DMS153 (cell line): ENCODE measurements at places on chromosomes 3 and 15.
A peak's percentile ranks its signal among the peaks of the same experiment; 100 is the strongest.

- DNase-seq: no peak
Observed at GRCh38 chr3:71865727-71866126, 80.8 kb upstream of the PROK2 start.

- DNase-seq: no peak
Observed at GRCh38 chr3:75101329-75102147, 487.1 kb upstream of the CNTN3 start.

- DNase-seq: no peak
Observed at GRCh38 chr3:42758126-42758525, 14.9 kb downstream of the CCDC13 start.

- no peak for DNase-seq
Observed at GRCh38 chr3:87272718-87273341, 3.6 kb downstream of the POU1F1 start.

DNA sequence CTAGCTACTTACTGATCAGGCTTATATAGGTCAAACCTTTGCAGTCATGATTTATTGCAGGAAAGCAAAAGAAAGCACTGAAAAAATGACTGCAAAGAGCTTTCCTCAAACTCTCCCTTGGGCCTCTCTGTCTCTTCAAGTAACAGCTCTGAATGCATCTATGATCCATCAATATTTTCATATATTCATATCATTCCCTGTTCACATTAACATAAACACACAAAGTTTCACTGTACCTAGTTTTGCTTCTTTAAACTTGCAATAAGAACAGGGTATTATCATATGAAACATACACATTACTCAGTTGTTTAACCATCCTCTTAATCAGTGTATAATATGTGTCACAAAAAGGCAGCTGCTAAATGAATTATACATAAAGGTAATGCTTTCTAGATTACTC is 107.9 kb upstream of the ARL6 start:
- peak; percentile 7 for DNase-seq

DNA sequence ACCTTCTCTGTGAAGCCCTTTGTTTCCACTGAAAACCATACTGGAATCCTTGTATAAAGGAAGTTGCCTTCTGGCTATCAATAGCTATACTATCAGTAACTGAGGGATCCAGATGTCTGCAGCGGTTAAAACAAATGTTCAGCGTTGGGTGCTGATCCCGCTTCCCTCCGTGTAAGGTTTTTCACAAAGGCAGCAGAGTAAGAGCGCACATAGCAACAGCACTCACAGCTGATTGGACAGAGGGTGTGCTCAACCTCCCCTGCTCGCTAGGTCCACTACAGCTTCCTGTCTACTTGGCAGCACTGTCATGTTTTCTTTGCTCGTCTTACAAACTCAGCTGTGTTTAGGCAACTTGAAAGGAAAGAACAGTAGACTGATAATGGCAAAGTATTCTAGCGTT is 27.3 kb downstream of the ATOSA start:
- DNase-seq: peak; percentile 53

DNA sequence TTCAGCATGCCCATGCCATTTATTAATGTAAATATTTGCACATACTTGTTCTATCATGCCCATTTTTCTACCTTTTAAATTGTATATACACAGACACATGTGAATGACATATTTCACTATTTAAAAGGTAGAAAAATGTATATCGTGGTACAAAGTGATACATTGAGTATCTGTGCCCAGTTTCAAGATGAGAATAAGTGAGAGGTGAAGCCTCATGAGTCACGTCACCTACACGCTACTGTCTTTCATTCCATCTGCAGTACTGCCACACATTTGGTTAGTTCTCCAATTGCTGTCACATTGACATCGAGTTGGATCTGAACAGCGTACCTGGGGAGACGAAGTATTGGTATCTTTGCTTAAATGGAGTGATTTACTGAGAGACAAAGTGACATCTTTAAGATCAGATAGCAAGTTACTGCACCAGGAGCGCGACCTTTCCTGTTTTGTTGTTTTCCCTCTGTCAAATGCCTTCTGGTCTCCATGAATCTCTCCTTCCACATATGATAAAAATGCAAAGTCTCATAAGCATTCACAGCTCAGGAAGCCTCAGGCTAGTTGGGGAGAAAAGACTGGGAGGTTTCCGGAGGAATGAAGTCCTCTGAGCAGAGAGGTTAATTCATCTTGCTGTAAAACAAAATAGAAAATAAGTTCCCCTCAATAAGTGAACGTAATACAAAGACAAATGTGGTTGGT is 12.0 kb downstream of the GREM1 start:
- no peak for DNase-seq

- DNase-seq: no peak
Observed at GRCh38 chr3:188689101-188689574, 482.6 kb upstream of the TPRG1 start.

DNA sequence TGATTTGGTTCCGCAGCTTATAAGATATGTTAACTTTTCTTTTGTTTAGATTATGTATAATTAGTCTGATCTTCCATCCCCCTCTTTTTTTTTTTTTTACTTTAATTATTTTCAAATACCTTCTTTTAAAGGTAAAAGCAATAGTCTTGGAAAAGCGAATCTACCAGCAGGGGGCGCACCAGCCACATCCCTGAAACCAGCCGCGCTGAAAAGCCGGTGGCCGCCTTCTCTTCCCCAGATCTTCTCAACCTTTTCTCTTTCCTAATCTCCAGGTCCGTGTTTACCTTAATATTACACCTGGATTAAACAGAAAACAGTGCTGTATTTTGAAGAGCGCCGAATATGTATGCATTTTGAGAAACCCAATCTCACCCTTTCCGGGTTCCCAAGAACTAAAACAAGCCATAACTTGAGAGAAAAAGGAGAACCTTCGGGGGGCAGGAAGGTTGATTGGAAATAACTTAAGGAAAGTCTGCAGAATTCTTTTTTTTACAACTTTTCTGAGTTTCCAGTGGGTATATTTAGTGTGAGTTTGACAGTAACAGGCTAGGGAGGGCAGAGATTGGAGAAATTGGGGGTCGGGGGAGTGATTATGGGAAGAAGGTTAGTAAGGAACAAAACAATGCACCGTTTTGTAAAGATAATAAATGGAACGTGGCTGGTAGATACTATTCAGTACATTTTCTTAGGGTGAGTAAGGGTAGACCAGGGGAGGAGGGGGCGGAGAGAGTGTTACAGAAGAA is 2.0 kb upstream of the SOX2 start:
- peak; percentile 47 for DNase-seq

- DNase-seq: peak; percentile 14
Observed at GRCh38 chr3:151037746-151038477, 47.6 kb upstream of the MED12L start.

- no peak for DNase-seq
Observed at GRCh38 chr15:58433597-58434333, 2.0 kb downstream of the LIPC start.

GRCh38 chr3:128313071-128313725 is 153.5 kb downstream of the DNAJB8 start:
- DNase-seq: no peak

- no peak for DNase-seq
Observed at GRCh38 chr3:4355401-4356219, 52.4 kb downstream of the SETMAR start.

DNA sequence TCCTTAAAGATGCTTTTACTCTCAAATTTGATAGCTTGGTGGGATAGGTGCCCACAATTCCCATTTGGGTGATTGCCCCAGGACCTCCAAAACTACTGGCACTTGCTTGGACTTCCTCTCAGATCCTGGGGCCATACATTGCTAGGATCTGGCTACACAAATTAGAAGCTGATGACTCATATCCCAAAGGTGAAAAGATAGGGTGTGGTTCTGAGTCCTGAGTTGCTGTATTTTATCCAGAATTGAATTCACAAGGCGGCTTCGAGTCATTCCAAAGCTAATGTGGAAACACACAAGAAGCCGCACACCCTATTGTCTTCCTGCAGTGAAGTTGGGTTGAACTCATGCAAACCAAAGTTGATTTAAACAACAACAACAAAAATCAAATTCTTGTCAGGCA is 53.4 kb downstream of the DUT start:
- no peak for DNase-seq

DNA sequence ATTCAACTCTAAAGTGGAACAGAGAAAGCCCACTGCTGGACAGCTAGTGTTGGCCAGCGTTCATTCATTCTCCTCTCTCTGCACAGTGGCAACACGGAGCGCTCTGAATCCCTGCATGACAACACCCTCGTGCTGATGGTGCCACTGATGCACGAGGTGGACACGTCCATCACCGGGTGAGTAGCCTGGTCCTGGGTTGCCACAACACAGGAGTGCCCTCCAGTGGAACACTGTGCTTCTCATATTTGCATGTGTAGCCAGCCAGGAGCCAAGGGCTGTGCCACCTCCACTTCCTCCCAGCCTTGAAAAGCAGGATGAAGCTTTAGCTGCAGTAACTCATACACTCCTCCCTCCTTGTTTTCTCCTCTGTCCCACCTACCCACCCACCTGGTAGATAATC is 120.0 kb upstream of the CTDSPL start:
- DNase-seq: no peak

- DNase-seq: no peak
Observed at GRCh38 chr3:195076981-195077610, 193.9 kb downstream of the XXYLT1 start.

DNA sequence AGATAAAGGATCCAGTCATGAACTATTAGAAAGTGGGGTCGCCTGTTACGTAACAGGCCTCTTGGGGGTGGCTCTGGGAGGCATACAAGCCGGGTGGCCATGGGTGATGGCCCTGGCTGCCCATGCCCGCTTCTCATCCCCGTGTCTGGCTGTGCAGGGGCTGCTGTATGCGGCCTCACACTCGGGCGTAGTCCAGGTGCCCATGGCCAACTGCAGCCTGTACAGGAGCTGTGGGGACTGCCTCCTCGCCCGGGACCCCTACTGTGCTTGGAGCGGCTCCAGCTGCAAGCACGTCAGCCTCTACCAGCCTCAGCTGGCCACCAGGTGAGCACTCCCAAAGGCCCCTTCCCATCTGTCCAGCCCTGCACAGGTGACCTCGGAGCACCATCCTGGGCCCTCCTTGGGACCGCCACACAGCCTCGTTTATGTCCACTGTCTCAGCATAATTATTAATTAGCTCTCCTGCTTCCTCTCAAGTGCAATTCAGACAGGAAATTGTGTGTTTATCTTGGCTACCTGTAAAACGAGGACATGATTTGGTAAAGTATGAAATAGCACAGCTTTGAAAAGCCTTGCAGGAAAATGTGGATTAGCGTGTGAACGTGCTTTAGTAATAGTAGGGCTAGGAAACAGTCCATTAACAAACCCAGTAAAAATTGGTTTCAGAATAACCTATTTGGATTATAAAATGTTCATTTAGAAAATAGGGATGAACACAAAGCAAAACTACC is 8.1 kb downstream of the CIB1 start:
- peak; percentile 14 for DNase-seq

DNA sequence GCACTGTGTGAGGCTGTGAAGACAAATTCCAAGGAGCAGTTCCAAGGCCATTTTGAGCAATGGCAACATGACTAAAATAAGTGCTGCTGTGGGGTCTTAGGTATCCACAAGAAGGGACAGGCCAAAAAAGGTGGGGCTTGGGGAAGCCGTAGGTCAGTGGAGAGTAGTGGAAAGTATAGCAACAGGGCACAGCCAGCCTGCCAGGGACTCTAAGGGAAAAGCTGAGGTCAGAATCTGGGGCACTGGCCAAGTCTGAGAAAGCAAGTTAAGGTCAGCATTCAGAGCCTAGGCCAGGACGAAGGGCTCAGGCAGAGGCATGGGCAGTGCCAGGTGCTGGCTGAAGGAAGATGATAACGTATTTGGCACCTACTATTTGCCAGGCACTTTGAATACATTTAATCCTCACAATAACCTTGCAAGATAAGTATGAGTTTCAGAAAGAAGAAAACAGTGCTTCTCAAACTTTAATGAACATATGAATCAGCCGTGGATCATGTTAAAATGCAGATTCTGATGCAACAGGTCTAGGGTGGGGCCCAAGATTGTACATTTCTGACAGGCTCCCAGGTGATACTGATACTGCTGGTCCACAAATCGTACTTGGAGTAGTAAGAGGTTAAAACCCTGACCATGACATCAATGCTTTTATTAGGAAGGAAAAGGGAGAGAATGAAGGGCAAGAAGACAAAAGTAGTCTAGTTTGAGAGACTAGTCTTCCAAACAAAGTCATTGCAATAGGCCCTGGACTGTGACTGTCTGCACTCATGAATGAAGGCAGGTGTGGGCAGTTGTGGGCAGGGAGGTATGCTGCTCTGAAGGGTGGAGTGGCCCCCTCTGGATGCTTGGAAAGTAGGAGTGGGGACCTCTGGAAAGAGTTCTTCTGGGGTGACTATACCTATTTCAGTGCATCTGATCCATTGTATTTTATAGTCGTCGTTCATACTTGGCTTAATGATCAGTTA is 106.3 kb upstream of the ANKRD28 start:
- DNase-seq: no peak

- DNase-seq: peak; percentile 62
Observed at GRCh38 chr15:64681424-64682024, 93.9 kb downstream of the RBPMS2 start.

DNA sequence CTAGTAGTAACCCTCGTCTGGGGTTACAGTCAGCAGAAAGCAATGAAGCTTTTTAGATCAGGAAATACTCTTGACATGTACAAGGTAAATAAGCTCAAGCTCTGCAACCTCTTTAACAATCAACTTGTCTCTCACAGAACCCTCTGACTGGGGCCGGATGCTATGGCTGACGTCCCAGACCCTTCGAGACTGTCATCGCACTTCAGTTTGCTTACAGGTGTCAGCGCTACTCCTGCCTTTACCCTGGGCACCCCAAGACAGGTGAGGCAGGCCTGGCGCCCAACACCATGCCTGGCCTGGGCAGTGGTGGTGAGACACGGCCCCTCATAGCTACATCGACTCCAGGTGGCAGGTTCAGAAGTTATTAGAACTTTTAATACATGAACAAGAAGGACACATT is 30.6 kb downstream of the LRRFIP2 start:
- DNase-seq: no peak

DNA sequence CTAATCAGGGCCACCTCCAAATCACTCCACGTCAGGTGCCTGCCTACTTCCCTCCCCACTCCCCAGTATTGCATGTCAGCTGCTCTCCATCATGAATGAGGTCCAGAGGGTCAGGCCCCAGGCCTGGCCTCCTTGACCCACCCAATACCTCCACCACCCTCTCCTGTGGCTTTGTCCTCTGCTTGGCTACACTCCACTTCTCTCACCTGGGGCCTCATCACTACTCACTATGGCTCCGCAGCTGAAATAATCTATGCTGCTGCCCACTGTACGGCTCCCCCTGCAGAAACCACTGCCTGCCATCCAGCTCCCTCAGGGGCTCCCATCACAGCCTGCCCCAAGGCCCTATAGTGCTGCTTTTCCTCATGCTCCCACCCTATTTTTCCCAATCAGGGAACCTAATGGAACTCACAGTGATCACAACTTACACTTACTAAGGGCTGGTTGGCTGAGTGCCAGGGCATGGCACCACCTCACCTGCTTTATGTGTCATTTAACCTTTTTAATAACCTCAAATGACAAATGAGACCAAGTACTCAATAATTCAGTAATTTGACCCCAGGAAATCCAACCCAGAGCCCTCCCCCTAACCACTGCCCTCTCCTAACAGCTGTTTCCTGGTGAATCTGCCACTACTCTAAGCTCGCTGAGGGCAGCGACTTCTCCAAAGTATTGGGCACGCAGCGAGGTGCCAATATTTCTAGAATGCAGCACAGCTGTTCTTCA is 2.3 kb downstream of the GORASP1 start:
- DNase-seq: no peak

GRCh38 chr3:193620057-193620456 is 27.0 kb downstream of the OPA1 start:
- no peak for DNase-seq

GRCh38 chr3:84140631-84141030 is 818.2 kb upstream of the CADM2 start:
- no peak for DNase-seq

- no peak for DNase-seq
Observed at GRCh38 chr3:105806359-105806758, 62.5 kb downstream of the CBLB start.
